ENCODE measurements at places on chromosomes 7 and 10.

DNA sequence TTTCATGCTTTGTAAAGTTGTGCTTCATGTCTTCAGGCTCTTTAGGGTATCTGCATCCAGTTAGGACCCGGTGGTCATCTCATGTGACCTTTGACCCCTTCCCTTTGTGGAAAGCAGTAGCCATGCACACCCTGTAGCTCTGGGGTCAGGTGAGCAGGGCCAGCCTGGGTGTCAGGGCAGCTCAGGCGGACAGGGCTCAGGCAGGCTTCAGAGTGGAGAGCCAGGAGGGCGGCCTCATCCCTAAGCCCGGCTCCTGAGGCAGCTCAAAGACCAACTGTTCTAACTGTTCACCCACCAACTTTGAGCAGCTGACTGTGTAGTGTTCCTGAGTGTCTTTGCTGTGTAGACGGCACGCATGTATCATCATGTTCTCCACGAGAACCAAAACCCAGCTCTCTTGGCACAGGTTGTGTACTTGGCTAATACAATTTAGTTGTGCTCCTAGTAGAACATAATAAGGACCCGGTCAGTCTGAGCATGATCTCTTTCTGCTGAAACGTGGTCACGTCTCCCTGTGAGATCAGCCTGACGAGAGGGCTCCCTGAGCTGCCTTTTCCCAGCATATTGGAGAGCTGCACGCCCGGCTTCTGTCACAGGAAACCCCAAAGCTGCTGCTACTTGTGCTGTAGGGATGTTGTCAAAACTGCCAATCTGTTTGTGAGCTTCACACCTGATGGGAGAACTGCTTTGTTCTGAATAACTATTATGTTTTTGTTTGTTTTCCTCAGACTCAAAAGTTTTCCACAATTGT, 30.0 kb downstream of the EEPD1 start:
- DNase-seq, result no peak

GRCh38 chr10:22301193-22301592, 15.0 kb upstream of the COMMD3 start:
- no peak for DNase-seq

DNA sequence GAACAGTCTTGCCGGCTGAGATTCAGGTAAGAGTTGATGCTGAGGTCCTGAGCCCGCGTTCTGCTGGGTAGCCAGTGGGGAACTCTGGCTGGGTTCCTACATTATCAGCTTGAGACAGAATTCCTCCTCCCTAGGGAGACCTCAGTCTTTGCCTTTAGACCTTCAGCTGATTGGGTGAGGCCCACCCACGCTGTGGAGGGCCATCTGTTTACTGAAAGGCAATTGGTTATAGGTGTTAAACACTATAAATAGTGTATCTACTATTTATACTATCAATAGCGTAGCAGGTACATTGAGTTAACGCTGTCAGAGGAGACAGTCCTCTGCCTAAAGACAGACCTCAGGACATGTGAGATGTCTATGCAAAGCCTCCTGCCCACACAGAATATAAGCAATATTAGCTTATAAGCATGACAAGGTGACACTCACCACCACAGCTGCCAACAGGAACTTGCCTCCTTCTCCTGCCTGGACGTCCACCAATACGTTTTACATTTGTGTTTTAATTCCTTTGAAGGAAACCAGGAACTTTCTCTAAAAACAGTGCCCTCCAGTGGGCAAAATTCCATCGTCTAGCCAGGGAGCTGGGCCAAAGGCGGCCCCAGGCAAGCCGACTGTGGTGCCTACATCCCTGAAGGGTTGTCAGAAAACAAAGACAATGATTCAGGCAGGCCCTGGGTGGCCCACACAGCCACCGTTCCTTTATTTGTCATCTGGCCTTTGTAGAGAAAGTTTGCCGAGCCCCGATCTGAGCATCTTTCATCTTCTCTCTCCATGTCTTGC, 58.8 kb downstream of the INSIG1 start:
- no peak for DNase-seq

GRCh38 chr10:17652585-17652984, 8.6 kb downstream of the STAM start:
- no peak for DNase-seq

GRCh38 chr7:69778138-69778537, 179.9 kb downstream of the AUTS2 start:
- DNase-seq, result no peak

- no peak for DNase-seq
These were observed 9.2 kb downstream of the TLX1 start for GRCh38 chr10:101140084-101140949.

DNA sequence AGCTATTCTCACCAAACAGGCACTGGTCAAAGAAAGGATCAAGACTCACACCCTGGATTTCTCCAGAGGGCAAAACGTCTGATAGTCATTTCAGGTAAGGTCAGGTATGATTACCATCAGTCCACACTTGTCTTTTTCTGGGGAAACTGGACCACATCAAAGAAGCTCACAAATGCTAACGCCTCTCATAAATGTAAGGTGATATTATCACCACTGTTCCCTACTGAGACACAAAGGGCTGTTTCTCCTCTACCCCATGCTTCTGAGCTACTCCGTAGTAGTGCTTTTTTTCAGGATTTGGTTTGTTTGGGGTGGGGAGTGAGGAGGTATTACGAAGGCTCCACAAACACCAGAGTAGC, 51.6 kb downstream of the CREB3L2 start:
- no peak for DNase-seq

GRCh38 chr10:79013406-79013987, 55.3 kb upstream of the ZMIZ1 start:
- DNase-seq, result no peak

GRCh38 chr7:111264111-111264868, 173.4 kb downstream of the LRRN3 start:
- DNase-seq, result no peak

DNA sequence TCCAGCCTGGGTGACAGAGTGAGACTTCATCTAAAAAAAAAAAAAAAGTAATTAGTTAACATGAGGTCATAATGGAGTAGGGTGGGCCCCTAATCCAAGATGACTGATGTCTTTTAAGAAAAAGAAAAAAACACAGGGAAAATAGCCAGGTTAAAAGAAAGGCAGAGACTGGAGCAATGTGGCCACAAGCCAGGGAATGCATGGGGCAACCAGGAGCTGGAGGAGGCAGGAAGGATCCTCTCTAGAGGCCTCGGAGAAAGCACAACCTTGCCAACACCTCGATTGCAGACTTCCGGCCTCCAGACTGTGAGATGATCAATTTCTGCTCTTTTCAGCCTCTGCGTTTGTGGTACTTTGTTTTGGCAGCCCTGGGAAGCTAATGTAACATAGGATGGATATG, 121.5 kb downstream of the ITIH5 start:
- no peak for DNase-seq

GRCh38 chr7:46173476-46174195, 252.6 kb upstream of the IGFBP3 start:
- no peak for DNase-seq

DNA sequence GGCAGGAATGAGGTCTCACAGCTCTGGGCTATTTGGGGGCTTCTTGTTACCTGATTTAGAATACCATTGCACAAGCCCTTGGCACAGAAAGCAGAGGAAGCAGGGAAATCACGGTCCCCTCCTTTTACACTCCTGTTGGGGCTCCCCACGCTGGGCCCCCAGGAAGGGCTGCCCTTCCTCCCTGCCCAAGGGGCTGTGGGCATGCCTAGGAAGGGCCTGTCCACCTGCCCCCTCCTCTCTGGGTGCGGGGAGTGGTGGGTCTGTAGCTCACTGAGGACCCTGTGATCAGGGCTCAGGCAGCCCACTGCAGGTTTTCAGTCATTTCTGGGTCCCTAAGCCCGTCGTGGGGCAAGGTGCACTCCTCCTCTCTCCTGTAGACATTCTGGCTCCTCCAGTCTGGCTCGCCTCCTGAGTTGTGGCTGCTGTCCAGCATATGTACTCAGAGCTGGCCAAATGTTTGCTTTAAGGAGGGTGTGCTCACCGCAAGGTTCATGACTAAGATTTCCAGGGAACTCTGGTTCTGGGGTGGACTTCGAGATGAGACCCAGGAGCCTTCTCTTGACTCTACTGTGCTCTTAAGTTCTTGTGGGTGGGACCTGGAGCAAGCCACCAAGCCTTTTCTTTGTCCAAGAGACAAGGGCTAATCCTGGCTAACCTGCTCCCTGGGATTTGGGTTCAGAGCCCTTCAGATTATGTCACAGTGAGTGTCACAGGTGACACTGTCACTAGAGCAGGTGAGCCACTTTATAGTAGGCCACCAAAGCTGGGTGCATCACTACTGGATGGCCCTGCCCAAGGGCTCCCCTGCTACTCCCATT, 56.0 kb downstream of the TACR2 start:
- no peak for DNase-seq

- no peak for DNase-seq
These were observed 113.8 kb downstream of the EPDR1 start for GRCh38 chr7:38034062-38034908.

DNA sequence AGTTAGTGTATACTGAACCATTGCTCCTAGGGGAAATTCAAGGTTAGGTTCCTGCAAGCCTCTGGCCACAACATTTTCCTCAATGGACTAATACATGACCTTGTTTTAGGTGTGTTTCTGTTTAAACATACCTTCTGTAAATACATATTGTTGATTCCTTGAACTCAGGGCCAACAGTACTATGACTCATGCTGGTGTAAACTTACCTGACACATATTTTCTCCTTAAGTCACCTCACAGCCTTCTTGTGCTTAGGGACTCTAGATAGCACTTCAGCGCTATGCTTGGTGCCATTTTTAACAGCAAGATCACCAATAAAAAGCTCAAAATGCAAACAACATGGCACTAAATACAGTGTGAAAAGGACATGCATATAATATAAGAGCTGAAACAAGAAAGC, 176.4 kb downstream of the TAX1BP1 start:
- no peak for DNase-seq

GRCh38 chr10:110074758-110075671, 67.2 kb downstream of the ADD3 start:
- DNase-seq, result no peak

Measured in stimulated activated CD4-positive, alpha-beta T cell treated with anti-CD3 and anti-CD28 coated beads, Interleukin-1b, Interleukin-23, amount 100 ng/mL, for 1 hour (primary cell).